Heart left ventricle (tissue), 16 donors: ENCODE measurements at places on chromosomes 3 and 15. TPM values are rescaled to one million over a fixed set of nuclear protein-coding genes. Genes with fewer than 3 reads are reported as not detected.

Gene TPRG1
- 0.95 TPM for total RNA-seq

GRCh38 chr15:97976766-97977503, 16.4 kb downstream of the ARRDC4 start:
- no peaks in the 10 kb centered on the region for H3K27me3 ChIP-seq
- H3K36me3 ChIP-seq, result peaks cover 30% of the 10 kb centered on the region
- no peak for DNase-seq

Gene TTC21A
- total RNA-seq, result 0.90 TPM

Gene CTXN2
- total RNA-seq, result not detected

Gene SOX14
- not detected for total RNA-seq

DNA sequence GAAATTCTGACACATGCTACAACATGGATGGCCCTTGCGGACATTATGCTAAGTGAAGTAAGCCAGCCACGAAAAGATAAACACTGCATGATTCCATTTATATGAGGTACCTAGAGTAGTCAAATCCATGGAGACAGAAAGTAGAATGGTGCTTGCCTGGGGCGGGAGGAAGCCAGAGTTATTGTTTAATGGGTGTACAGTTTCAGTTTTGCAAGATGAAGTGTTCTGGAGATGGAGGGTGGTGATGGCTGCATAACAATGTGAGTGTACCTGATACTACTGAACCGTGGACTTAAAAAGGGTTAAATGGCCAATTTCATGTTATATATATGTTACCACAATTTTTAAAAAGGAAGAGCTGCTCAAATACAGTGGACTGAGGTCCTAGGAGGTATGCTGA, 66.9 kb downstream of the SEMA5B start:
- H3K36me3 ChIP-seq, result no peaks in the 10 kb centered on the region
- H3K27ac ChIP-seq, result no peak overlapping the region
- H3K4me3 ChIP-seq, result no peak overlapping the region
- H3K27me3 ChIP-seq, result no peaks in the 10 kb centered on the region
- peaks cover 76% of the 10 kb centered on the region for H3K4me1 ChIP-seq
- no peak for DNase-seq

GRCh38 chr15:38005953-38006808, 71.7 kb downstream of the TMCO5A start:
- no peaks in the 10 kb centered on the region for H3K27me3 ChIP-seq
- DNase-seq, result no peak
- H3K4me3 ChIP-seq, result no peak overlapping the region
- no peak overlapping the region for H3K27ac ChIP-seq
- no peaks in the 10 kb centered on the region for H3K36me3 ChIP-seq

DNA sequence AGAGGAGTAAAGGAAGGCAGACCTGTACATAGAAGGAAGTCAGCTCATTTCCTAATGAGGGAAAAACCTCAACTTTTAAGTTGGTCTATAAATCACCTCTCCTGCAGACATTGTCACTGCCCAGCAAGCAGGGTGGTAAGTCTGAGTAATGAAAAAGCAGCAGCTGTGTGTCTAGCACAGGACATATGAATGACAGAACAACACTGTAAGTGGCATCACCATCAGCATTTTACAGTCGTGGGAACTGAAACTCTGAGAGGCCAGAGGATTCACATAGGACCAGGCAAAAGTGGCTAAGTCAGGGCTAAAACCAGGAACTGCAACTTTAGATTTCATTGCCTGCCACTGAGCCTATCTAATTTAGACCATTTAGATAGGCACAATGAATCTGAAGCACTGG, 235.6 kb downstream of the CLSTN2 start:
- no peak overlapping the region for H3K4me3 ChIP-seq
- H3K27me3 ChIP-seq, result no peaks in the 10 kb centered on the region
- H3K4me1 ChIP-seq, result no peaks in the 10 kb centered on the region
- no peak overlapping the region for H3K27ac ChIP-seq

DNA sequence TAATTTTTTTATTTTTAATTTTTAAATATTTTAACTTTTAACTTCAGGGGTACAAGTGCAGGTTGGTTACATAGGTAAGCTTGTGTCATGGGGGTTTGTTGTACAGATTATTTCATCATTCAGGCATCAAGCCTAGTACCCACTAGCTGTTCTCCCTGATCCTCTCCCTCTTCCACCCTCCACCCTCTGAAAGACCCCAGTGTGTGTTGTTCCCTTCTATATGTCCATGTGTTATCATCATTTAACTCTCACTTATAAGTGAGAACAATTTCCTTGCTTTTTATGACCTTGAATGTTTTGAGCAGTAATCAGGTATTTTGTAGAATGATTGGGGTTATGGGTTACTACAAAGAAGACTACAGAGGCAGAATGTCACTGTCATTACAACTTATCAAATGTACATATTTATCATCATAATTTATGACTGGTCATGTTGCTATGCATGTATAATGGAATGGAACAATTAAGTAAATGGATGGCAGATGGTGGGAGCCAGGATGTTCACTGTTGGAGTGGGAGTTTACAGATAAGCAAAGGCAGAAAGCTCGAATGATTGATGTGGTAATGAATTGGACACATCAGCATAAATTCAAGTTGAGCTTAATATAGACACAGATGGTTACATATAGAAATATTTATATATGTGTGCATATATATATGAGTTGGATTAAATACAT, 563.8 kb upstream of the ROBO1 start:
- H3K27me3 ChIP-seq, result no peaks in the 10 kb centered on the region
- H3K4me3 ChIP-seq, result no peak overlapping the region
- H3K27ac ChIP-seq, result no peak overlapping the region

Gene NPAP1
- total RNA-seq, result not detected

Gene COL6A5
- total RNA-seq, result not detected

DNA sequence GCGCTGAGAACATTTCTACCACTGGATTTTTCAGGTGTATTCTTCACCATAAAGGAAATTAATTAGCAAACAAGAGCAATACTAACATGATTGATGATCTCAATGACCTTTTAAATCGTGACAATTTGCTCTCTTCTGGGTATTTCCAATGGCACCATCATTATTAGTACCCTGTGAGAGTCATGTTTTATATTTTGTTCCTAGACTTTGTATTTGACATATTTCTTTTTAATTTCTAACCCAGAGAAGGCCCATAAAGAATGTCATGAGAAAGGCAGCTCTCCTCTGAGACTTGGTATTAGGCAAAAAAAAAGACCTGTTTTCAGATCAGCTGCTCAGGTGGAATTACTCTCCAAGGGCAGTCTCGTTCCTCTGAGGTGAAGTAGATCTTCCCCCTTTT, 1253.4 kb downstream of the ROBO2 start:
- H3K36me3 ChIP-seq, result no peaks in the 10 kb centered on the region
- DNase-seq, result no peak
- H3K4me1 ChIP-seq, result no peaks in the 10 kb centered on the region
- H3K27me3 ChIP-seq, result no peaks in the 10 kb centered on the region
- no peak overlapping the region for H3K4me3 ChIP-seq
- no peak overlapping the region for H3K27ac ChIP-seq

- no peaks in the 10 kb centered on the region for H3K27me3 ChIP-seq
- DNase-seq, result peak; percentile 65
- H3K4me1 ChIP-seq, result peaks cover 15% of the 10 kb centered on the region
- H3K36me3 ChIP-seq, result no peaks in the 10 kb centered on the region
These were observed 394.5 kb upstream of the RARB start for GRCh38 chr3:25033407-25034029.

Gene GATM
- 59.0 TPM for total RNA-seq

DNA sequence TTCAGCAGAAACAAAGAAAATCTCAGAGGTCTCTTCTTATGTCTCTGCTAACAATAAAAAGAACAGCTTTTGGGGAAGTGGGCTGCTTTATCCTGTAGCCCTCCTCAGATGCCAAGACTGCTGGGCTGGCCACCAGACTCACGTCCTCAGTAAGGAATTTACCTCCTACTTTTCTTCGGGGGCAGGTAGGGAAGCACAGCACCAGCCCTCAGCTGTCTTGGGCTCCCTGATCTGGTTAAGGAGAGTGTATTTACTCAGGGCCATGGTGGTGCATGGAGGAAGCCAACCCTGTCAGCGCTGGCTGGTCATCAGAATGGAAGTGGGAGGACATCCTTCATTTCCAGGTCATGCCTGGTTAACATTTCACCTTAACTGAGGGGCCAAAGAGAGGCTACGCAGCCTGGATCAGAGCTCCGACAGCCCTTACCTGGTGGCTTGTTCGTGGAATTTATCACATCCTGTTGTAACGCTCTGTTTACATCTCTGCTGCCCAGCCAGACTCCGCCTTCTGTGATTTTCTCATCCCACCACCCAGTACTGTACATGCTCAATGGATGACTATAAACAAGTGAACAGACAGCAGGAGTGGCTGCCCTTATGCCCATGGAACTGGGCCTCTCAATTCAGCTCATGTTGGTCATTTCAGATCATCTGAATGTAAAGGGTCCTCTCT, 108.3 kb downstream of the IGF2BP2 start:
- H3K4me1 ChIP-seq, result no peaks in the 10 kb centered on the region
- DNase-seq, result no peak
- no peak overlapping the region for H3K27ac ChIP-seq
- H3K27me3 ChIP-seq, result no peaks in the 10 kb centered on the region
- no peaks in the 10 kb centered on the region for H3K36me3 ChIP-seq

Gene PLA2G4F
- total RNA-seq, result 1.2 TPM

Gene TF
- total RNA-seq, result 2.5 TPM

Gene EFCC1
- 1.5 TPM for total RNA-seq

- DNase-seq, result no peak
- H3K4me1 ChIP-seq, result peaks cover 3% of the 10 kb centered on the region
- H3K36me3 ChIP-seq, result no peaks in the 10 kb centered on the region
- H3K27ac ChIP-seq, result no peak overlapping the region
These were observed 123.3 kb upstream of the CTNNB1 start for GRCh38 chr3:41075975-41076374.

Gene SERPINI2
- total RNA-seq, result not detected

Gene MYLK
- 11.9 TPM for total RNA-seq

GRCh38 chr15:48300038-48300437, 31.2 kb upstream of the DUT start:
- no peak overlapping the region for H3K27ac ChIP-seq
- H3K36me3 ChIP-seq, result no peaks in the 10 kb centered on the region
- no peaks in the 10 kb centered on the region for H3K27me3 ChIP-seq

DNA sequence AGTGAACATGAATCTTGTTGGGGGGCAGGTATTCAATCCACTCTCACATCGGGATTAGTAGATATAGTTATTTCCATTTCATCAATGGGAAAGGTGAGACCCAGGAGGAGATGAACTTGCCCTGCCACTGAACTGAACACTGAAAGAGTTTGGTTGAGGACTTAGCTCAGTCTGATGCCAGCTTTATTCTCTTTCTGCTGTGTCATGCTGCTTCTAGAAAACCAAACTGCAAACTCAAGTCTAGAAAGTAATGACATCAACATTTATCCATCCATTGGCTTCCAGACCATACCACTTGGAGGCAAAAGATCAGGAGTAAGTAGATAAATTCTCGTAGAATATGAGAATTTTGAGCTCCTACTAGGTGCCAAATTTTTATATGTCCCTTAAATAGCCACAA, 288.0 kb upstream of the CTNNB1 start:
- no peak for DNase-seq
- no peaks in the 10 kb centered on the region for H3K4me1 ChIP-seq
- no peaks in the 10 kb centered on the region for H3K36me3 ChIP-seq

DNA sequence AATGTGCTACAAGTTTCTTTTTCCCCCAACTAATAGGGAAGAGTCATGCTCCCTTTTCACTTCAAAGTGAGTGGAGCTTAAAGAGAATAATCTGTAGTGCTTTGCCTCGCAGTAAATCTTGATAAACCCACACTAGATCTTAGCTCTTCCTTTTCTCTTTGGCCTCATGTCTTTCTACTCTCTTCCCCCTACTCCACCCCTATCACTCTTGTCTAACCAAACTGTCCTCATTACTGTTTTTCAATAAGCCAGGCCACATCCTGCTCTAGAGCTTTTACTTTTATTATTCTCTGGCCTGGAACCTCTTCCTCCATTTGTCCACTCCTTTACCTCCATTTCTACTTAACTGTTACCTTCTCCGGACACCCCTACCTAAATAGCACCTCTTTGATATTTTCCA, 291.0 kb upstream of the SATB1 start:
- no peak for DNase-seq
- H3K4me1 ChIP-seq, result no peaks in the 10 kb centered on the region
- no peak overlapping the region for H3K4me3 ChIP-seq
- no peaks in the 10 kb centered on the region for H3K27me3 ChIP-seq
- no peaks in the 10 kb centered on the region for H3K36me3 ChIP-seq
- H3K27ac ChIP-seq, result no peak overlapping the region

Gene MUC4
- total RNA-seq, result not detected

Gene LMAN1L
- 7.8 TPM for total RNA-seq

- no peak overlapping the region for H3K4me3 ChIP-seq
- H3K27ac ChIP-seq, result no peak overlapping the region
- H3K27me3 ChIP-seq, result no peaks in the 10 kb centered on the region
- no peaks in the 10 kb centered on the region for H3K36me3 ChIP-seq
- H3K4me1 ChIP-seq, result no peaks in the 10 kb centered on the region
These were observed 124.6 kb downstream of the ARRDC4 start for GRCh38 chr15:98085003-98085639.

DNA sequence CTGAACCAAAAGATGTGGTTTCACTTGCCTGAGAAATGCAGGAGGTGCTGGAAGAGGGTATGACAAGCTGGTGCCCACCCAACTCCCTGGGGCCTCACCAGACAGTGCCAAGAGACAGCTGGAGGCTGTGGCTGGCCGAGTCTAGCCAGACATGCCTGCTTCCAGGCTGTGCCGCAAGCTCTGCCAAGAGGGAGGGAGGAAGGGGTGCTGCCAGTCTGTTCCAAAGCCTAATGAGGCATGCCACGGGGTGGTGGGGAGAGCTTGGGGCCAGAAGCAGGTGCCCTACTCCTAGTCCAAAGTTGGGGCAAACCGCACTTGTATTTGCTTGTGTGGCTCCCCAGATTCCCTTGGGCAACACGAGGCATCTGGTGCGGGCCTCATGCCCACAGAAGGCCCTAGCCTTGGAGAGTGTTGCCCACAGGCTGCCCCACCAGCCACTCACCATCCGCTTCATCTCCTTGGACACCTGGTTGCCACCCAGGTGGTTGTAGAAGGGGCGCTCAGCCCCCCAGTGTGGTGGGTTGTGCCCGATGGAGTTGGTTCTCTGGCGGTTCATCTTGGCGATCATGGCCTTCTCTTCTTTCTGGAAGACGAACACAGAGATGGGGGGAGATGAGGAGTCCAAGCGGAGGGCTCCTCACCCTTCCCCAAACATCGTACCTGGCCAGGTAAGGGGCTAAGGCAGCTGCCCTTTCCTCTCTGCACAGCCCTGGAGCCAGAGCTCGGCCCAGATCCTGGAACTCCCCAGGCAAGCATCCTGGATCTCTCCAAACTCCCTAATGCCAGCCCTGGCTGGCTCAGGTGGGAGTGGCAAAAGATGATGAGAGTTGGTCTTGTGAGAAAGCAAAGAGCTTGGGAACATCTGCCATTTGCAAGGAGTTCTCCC, 123.4 kb downstream of the SEC22A start:
- H3K4me1 ChIP-seq, result peaks cover 71% of the 10 kb centered on the region
- peak overlapping the region; percentile 63 for H3K27ac ChIP-seq
- H3K4me3 ChIP-seq, result no peak overlapping the region
- no peaks in the 10 kb centered on the region for H3K27me3 ChIP-seq
- DNase-seq, result peak; percentile 75

Gene FBXO40
- 221 TPM for total RNA-seq
